NCI-H774 (cell line): ENCODE measurements at places on chromosomes 1 and 21.

DNA sequence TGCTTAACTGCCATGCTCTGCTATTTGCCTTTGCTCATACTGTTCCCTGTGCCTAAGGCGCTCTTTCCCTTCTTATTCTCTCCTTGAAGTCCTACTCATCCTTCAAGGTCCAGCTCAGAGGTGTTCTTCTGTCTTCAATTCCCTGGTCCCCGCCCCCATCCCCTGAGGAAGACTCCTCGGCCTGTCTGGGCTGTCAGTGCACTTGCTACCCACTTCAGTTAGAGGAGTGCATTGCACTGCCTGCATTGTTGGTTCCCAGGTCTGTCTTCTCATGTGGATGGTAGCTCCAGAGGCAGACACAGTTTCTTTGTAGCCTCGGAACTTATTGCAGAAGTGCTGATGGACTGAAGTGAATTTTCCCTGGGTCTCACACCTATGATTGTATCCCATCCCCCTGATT lies 194.0 kb downstream of the C1orf94 start:
- DNase-seq, result no peak

DNA sequence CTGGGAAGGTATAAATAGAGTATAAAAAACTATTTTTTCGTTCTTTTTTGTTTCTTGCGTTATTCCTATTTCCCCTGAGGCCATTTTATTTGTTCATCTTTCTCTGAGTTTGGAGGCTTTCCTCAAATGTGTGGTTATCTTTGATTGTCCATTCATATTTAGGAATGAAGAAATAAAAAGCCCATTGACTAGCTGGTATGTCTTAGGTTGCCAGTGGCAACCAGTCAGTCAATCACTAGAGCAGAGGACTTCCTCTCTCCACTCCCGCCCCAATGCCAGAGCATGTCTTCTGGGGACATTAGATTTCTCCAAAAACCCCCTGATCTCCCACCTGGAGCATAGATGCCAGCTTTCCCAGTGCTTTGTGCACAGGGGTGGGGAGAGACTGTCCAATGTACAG lies 20.7 kb upstream of the FOXE3 start:
- DNase-seq, result no peak

GRCh38 chr21:38968887-38969543 lies 163.3 kb downstream of the ETS2 start:
- no peak for DNase-seq

DNA sequence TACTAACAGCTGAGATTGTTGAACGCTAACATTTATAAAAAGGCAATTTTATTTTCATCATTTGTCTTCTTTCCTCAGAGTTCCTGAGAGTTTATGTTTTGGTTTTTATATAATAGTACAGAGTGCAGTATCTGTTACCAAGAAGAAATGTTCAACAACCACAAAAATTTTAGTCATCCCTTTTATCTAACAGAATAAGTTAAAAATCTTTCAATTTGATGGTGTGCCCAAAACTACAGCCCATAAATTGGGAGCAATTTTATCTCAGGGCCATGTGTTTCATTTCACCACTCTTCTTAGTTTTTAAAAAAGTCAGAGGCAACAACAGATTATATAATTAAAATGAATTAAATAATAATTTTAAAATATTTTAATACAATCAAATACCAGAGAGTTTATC lies 37.1 kb downstream of the NEXN start:
- DNase-seq, result no peak

GRCh38 chr1:240350910-240351331 lies 259.2 kb downstream of the FMN2 start:
- DNase-seq, result no peak

DNA sequence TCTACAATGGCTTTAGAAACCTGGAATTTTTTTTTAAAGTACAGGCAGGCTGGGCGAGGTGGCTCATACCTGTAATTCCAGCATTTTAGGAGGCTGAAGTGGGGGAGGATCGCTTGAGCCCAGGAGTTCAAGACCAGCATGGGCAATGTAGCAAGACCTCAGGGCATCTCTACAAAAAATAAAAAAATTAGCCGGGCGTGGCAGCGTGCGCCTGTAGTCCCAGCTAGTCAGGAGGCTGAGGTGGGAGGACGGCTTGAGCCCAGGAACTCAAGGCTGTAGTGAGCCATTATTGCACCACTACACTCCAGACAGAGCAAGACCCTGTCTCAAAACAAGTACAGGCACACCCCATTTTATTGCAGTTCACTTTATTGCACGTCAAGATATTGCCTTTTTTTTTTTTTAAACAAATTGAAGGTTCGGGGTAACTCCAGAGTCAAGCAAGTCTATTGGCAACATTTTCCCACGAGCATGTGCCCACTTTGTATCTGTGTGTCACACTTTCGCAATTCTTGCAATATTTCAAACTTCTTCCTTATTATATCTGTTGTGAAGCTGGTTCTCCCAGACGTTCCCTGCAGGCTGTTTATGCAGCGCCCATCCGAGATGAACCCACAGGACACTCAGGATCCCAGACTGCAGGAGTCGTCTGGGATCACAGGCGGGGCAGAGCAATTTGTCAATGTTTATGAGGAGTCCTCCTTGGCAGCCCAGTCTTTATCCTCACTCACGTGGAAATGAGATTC lies 4.7 kb downstream of the HES2 start:
- DNase-seq, result no peak

DNA sequence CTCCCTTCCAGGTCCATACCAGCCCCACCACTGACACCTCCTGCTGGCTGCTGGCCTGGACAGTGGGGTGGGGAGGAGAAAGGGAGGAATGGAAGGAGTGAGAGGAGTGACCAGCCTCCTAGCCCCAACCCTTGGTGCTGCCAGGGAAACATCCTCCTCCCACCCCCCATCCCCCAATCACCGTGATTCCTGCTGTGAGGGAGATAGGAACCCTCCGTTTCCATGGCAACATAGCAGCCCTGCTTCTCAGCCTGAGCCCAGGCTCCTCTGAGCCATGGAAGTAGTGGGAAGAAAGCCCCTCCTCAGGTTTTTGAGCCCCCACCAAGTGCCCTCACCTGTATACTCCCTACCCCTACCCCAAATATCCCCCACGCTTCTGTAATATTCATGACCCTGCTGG lies 44.4 kb upstream of the SCMH1 start:
- DNase-seq, result no peak

GRCh38 chr1:228459091-228459993 lies 27.8 kb upstream of the RNF187 start:
- DNase-seq, result peak; percentile 69

GRCh38 chr1:64518692-64519481 lies 49.0 kb downstream of the CACHD1 start:
- no peak for DNase-seq

- no peak for DNase-seq
Observed at GRCh38 chr1:21864730-21865129, 52.7 kb downstream of the LDLRAD2 start.

DNA sequence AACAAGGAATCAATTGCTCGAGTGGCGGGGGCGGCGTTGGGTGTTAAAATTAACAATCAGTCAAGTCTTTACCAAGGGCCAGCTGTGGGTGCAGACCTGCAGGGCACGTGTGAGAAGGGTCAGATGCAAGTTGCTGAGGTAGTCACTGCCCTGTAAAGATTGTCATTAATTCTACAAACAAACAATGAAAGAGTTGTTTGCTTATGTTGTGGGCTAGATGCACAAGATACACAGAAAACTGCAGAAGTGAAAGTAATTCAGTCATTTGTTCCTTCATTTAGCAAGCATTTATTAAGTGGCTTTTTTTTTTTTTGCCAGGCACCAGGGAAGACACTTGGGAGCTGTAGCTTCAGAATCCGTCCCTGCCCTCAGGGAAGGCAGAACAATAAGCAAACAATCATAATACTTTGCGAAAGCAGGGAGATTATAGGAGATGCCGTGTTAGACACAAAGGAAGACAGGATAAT lies 79.5 kb downstream of the NR5A2 start:
- no peak for DNase-seq
